NCI-H510A (cell line): ENCODE measurements at places on chromosomes 13 and 19.

DNA sequence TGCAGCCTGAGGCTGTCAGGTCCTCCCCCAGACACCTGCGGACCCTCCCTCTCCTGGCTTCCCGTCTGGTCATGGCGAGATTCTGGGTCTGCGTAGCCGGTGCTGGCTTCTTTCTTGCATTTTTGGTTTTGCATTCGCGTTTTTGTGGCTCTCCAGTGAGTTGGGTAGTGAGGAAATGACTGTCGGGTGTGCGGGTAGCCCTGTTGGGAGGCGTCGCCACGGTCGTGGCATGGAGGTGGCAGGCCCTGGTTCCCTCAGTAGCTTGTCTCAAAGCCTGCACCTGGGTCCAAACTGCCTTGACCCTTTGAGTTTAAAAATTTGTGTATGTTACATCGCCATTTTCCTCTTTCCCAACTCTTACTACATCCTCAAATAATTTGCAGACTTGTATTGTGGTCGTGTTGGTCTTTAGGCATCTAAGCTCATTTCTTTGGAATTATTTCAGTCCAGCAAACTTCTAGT lies 344 bp downstream of the NHLRC3 start:
- no peak for DNase-seq

- no peak for DNase-seq
These were observed 5.5 kb downstream of the ISYNA1 start for GRCh38 chr19:18432275-18433014.

GRCh38 chr13:99501848-99502301 lies 603 bp downstream of the TM9SF2 start:
- DNase-seq = no peak

GRCh38 chr19:5152767-5153532 lies 184.0 kb downstream of the KDM4B start:
- DNase-seq = no peak

- DNase-seq = no peak
These were observed 214.9 kb downstream of the KLF5 start for GRCh38 chr13:73273745-73274144.

GRCh38 chr19:8371011-8371804 lies 7.3 kb downstream of the ANGPTL4 start:
- no peak for DNase-seq

DNA sequence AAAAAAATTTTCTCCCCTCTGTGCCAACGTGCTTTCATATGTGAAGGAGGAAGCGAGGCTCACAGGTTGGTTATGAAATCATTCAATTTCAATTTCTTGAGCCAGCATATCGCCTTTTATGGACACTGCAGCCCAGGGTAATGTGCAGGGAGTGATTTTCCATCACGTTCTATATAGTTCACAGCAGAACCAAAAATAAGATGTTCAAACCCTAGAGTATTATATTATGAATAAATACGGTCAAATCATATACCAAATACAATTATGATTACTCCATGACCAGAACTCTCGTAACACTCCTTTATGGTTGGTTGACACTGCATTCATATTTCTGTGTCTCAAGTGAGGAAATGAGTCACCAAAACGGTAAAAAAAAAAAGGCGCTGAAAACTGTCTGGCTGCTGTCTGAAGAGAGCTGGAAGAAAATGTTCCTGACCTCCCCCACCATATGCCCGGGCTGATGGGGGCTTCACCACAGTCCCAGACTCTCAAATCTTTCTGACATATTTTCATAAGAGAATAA lies 75.8 kb upstream of the UBAC2 start:
- DNase-seq = no peak

GRCh38 chr13:80454245-80454644 lies 113.3 kb upstream of the SPRY2 start:
- DNase-seq = no peak

DNA sequence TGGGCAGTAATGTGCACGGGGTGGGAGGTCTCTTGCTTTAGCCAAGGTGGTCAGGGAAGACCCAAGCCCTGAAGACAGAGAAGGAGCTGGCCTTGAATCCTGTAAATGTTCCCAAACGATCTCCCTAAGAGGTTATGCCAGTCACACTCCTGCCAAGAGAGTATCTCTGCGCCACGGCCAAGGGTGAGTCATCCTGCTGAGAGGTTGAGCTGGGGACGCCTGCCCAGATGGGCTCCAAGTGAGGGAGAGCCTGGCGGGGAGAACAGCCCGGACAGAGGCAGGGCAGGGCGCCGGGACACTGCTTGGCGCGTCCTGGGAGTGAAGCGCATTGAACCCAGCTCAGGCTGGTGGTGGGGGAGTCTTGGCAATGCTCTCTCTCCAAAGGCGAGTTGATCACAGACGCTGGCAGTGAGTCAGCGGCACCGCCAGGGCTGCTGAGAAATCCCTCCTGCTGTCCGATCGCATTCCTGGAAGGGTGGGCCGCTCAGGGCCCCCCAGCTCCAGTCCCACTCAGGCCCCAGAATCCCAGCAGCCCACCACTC lies 16.4 kb downstream of the SULT2B1 start:
- DNase-seq = no peak

GRCh38 chr19:12880551-12881171 lies 588 bp downstream of the DNASE2 start:
- no peak for DNase-seq

GRCh38 chr19:14443632-14444216 lies 10.6 kb downstream of the PKN1 start:
- no peak for DNase-seq

GRCh38 chr19:44807162-44807561 lies 1.7 kb upstream of the BCAM start:
- peak; percentile 90 for DNase-seq

GRCh38 chr13:48299591-48299990 lies 4.0 kb upstream of the RB1 start:
- DNase-seq = no peak

DNA sequence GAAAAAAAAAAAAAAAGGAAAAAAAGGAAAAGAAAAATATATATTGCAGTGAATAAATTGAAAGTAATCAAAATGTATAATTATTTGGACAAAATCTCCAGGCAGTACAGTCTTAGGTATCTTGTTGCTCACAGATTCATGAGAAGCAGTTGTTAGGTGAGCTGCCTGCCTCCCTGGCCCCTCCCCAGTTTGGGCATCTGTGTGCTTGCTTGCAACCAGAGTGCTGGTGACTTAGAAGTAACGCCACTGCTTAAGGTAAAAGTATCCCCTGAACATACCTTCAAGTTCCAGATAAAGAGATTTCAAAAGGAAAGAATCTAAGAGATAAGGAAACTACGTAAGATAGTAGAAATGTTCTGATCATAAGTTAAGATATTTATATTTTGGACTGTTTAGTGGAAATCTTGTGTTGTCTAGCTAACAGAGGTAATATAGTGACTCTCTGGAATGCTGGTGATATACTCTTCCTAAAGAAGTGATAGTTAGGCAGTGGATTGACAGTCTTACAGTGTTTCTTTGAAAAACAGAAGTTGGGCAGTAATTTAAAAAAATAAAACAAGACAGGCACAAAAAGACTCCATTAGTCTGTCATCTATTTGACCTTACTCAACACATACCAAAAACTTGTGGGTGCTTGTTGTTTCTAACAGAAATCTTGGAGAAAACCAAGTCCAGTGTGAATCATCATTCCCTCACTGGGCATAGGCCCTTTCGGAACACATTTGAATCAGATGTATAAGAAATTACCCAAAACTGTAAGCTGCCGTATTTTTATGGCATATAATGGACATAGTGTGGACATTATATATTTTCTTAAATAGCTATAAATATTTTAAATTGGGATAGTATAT lies 38.3 kb upstream of the KCTD4 start:
- no peak for DNase-seq

GRCh38 chr19:38674388-38675171 lies 27.1 kb downstream of the ACTN4 start:
- DNase-seq = no peak

GRCh38 chr19:40599902-40600569 lies 1.1 kb upstream of the LTBP4 start:
- no peak for DNase-seq

DNA sequence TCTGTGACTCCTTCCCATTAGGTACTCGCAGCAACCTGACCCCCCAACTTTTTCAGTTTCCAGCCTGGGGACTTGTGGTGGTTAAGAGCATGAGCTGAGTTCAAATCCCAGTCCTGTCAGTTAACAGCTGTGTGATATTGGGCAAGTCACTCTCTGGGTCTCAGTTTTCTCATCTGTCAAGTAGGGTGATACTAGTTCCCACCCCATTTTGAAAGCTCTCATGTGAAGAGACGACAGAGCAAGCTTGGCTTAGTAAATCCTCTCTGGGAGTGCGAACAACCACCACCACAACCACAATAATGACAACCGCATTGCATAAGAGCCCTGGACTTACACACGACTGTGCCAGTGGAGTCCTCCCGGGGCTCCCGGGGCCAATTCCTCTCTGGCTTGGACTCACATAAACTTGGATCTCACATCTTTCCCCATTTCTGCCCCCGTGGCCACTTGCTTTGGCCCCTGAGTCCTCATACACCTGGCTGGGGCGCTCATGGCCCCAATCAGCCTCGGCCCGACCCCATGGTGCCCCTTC lies 454 bp downstream of the BLVRB start:
- no peak for DNase-seq

GRCh38 chr19:39411832-39412099 lies 703 bp upstream of the PLEKHG2 start:
- DNase-seq = peak; percentile 70

- no peak for DNase-seq
These were observed 8.5 kb downstream of the MOB3A start for GRCh38 chr19:2087621-2088100.

DNA sequence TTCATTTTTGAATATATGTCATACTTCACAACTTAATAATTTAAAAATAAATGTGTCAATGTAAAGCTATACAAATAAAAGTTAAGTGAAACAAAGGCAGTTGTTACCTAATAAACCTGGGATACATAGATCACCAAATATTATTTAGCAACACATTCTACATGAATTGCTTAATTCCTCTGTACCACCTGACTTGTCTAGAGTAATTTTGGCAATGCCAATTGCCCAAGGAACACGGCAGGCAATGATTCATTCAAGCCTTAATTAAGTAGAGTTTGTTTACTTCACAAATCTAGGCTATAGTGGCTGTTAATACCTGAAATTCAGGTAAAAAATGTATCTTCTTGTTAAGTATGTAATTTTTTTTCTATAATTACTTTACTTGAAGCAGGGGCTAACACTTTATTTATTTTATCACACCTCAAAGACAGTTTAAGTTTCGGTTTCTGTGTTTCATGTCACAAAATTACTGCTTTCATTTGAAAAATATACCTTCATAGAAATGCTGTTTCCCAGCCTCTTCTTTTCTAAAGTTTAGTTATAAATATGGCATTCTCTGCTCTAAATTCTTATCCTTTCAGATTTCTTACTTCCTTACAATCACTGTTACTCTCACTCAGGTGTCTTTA lies 705.7 kb downstream of the SLITRK5 start:
- no peak for DNase-seq

DNA sequence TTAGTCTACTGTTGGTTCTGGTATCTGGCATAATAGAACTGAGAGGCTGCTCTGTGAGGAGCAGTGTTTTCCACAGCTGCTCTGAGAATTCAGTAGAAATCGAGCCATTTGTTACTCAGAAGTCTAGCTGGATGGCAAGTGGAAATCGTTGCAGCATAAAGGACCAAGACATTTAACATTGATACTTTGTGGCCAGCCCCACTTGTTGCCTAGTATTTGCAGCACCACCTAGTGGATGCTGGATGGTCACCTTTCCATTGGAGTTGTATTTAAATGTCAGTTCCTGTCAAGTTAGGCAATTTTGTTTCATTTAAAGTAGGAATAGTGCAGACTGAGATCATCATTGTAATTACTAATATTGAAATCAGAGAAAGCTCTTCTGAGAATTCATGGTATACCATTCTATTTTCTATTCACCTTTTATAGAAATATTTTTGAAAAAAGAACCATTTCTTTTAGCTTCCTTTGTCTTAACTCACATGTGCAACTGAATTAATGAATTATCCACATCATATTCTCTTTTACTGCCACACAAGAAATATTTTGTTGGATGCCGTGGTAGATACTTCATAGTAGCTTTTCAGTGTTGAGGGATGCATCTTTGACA lies 64.6 kb downstream of the PDS5B start:
- DNase-seq = no peak

- DNase-seq = no peak
These were observed 122.9 kb downstream of the MYO16 start for GRCh38 chr13:108752276-108752675.

GRCh38 chr19:3672575-3672948 lies 27.7 kb downstream of the PIP5K1C start:
- DNase-seq = no peak
